Naive thymus-derived CD4-positive, alpha-beta T cell (primary cell): ENCODE measurements at places on chromosomes 2 and 18.
A peak's percentile ranks its signal among the peaks of the same experiment; 100 is the strongest.

- H3K4me1 ChIP-seq, result no peaks in the 10 kb centered on the region
- H3K4me3 ChIP-seq, result no peak overlapping the region
- H3K27ac ChIP-seq, result no peak overlapping the region
- no peaks in the 10 kb centered on the region for H3K27me3 ChIP-seq
These were observed 115.8 kb upstream of the CWC22 start for GRCh38 chr2:180122874-180123273.

GRCh38 chr2:167652401-167652800 is 595.0 kb downstream of the STK39 start:
- H3K27ac ChIP-seq, result no peak overlapping the region
- no peaks in the 10 kb centered on the region for H3K27me3 ChIP-seq

- H3K27ac ChIP-seq, result no peak overlapping the region
- DNase-seq, result no peak
- H3K36me3 ChIP-seq, result no peaks in the 10 kb centered on the region
- no peaks in the 10 kb centered on the region for H3K27me3 ChIP-seq
These were observed 599.9 kb downstream of the TMEM182 start for GRCh38 chr2:103361712-103362111.

GRCh38 chr18:76593843-76594242 is 98.8 kb upstream of the ZNF516 start:
- DNase-seq, result no peak
- H3K4me1 ChIP-seq, result no peaks in the 10 kb centered on the region
- H3K27me3 ChIP-seq, result no peaks in the 10 kb centered on the region
- H3K27ac ChIP-seq, result no peak overlapping the region
- no peaks in the 10 kb centered on the region for H3K36me3 ChIP-seq

DNA sequence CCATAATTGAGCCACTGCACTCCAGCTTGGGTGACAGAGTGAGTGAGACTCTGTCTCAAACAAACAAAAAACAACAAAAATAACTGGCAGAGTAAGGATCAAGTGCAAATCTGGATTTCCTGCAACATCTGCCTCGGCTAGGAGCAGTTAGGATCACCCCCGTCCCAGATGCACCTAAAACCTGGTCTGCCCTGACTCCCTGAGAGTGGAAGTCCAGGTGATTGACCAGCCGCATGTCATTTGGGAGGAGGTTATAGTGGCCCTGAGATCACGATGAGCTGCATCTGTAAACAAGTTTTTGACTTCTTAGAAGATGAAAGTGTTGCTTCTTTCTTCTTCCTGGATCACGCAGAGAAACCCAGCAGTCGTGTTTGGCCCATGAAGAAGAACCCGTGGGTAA is 5.0 kb upstream of the ESPNL start:
- no peak overlapping the region for H3K27ac ChIP-seq
- DNase-seq, result peak; percentile 8
- no peak overlapping the region for H3K4me3 ChIP-seq

DNA sequence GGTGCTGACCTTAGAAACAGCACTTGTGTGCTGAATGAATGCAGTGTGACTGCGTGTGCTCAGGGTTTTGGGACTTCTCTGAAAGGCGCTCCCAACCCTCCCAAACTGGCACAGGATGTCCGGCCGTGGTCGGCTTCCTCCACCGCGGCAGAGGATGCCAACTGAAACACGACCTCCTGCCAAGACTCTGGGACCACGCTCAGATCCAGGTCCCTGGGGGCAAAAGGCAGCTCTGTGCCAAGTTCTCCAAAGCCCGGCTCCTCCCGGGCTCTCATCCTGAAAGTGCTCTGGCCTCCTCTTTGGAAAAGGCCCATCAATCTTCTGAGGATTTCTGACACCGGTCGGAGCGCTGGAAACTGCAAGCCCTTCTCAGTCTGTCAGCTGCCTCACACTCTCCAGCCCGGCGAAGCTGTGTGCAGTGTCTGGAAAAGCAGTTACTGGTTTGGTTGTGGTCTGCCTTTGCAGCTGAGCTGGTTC is 32.3 kb upstream of the ZBTB7C start:
- H3K36me3 ChIP-seq, result no peaks in the 10 kb centered on the region
- no peak overlapping the region for H3K27ac ChIP-seq
- no peak overlapping the region for H3K4me3 ChIP-seq
- DNase-seq, result no peak
- H3K27me3 ChIP-seq, result no peaks in the 10 kb centered on the region

- no peaks in the 10 kb centered on the region for H3K36me3 ChIP-seq
- no peaks in the 10 kb centered on the region for H3K4me1 ChIP-seq
- no peak for DNase-seq
- H3K27me3 ChIP-seq, result no peaks in the 10 kb centered on the region
- H3K27ac ChIP-seq, result no peak overlapping the region
These were observed 7.0 kb downstream of the MYT1L start for GRCh38 chr2:2324119-2324518.

- H3K36me3 ChIP-seq, result no peaks in the 10 kb centered on the region
- H3K27ac ChIP-seq, result no peak overlapping the region
- no peak overlapping the region for H3K4me3 ChIP-seq
These were observed 55.4 kb downstream of the FASTKD2 start for GRCh38 chr2:206820807-206821206.
